Cortex of kidney (tissue), 1 donor: ENCODE measurements at places on chromosomes 3 and 15.

DNA sequence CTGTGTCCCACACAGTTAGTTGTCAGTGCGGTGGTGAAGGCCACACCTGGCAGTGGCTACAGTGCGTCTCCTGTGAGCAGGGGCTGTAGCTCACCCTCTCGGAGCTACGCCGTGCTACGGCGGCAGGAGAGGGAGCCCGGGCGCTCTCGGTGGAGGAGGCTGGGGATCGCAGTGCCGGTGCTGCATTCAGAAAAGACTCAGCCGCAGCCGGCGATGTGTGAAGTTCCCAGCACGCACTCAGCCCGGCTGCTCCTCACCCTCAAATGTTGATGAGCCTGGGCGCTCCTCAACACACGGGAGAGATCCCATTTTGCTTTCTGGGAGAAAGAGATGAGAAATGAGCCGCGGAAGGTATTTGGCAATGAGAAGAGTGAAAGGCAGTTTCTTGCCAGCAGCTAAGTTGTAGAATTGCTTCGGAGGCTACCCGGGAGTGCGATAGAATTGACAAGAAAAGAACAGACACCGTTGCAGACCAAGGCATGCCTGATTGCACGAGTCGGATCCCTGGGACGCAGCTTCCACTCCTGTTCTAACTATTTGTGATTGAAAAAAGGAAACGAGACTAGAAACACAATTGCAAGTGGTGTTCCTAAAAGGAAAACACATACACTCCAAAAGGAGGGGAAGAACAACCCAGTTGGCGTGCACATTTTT, at the start of gene UNC13C:
TSS of gene UNC13C (plus strand) at position 189 of the 654 bp plus-strand sequence. CDS start 34,463 bp downstream, outside the sequence.
- no peak for DNase-seq

- DNase-seq: no peak
Observed at GRCh38 chr3:196181127-196181546, 30.1 kb downstream of the ZDHHC19 start.

GRCh38 chr15:33735637-33736247, 232.6 kb upstream of the CHRM5 start:
- no peak for DNase-seq

GRCh38 chr3:43638594-43639447, 17.0 kb upstream of the ANO10 start:
- no peak for DNase-seq

GRCh38 chr3:49161808-49162530, 4.2 kb downstream of the CCDC71 start:
- no peak for DNase-seq

GRCh38 chr3:107394502-107394901, 17.3 kb downstream of the CCDC54 start:
- DNase-seq: no peak

DNA sequence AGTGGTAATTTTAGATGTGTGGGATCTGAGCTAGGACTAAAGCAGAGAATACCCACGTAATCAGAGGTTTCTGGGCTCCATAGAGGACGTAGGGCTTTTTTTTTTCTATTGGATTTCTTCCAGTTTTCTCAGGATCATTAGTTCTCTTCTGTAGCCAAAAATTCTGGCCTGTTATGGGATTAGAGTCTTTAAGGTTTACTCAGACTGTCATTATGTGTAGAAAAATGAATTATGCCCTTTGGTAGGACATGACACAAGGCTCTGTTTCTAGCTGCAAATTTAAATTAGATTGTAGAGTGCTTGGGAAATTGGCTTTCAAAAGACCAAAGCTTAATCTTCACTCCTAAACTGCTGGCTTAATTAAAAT, 1.9 kb downstream of the SETD5 start:
- DNase-seq: no peak

GRCh38 chr3:96970211-96970610, 155.8 kb downstream of the EPHA6 start:
- DNase-seq: no peak

DNA sequence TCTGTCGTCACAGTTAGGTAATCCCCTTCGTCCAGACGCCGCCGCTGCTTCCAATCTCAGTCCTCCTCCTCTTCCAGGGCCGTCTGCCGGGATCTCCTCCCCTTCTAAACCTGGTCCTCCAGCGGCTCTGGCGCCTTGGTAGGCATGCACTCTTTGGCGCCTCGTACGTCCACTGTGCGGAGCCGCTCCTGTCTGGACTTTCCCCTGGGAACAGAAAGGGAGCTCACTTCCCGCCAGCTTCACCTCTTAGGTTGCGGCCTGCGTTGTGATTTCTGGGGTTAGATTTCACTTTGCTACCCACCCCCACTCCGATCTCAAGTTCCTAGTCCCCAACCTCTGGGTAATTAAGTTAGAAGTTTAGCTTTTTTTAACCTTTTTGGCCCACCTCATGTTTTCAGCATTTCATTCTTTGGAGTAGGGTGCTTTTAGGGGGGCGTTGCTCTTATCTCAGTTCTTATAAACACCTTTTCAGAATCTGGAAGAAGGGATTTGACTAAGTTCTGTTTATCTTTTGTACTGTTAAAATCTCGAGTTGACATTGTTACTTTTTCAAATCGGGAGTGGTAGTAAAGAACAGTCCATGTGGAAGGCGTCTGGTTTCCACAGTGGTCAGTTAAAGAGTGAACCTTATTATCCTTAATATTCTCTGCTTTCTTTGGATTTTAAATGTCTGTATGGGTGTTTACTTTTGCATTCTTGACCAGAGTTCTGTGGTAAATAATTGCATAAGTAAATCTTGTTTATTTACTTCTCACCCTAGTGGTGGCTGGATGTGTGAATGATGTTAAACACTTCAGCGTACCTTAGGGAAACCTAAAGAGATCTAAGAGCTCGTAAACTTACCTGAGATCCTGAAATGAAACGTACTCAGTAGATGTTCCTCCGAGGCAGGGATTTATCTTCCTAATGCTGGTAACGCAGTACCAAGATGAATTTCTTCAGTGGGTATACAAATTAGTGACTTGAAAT, 611 bp downstream of the CTDSPL2 start:
- no peak for DNase-seq

GRCh38 chr3:48692551-48692950, 6.8 kb upstream of the NCKIPSD start:
- DNase-seq: no peak

- no peak for DNase-seq
Observed at GRCh38 chr3:41847679-41848078, 114.2 kb downstream of the ULK4 start.

DNA sequence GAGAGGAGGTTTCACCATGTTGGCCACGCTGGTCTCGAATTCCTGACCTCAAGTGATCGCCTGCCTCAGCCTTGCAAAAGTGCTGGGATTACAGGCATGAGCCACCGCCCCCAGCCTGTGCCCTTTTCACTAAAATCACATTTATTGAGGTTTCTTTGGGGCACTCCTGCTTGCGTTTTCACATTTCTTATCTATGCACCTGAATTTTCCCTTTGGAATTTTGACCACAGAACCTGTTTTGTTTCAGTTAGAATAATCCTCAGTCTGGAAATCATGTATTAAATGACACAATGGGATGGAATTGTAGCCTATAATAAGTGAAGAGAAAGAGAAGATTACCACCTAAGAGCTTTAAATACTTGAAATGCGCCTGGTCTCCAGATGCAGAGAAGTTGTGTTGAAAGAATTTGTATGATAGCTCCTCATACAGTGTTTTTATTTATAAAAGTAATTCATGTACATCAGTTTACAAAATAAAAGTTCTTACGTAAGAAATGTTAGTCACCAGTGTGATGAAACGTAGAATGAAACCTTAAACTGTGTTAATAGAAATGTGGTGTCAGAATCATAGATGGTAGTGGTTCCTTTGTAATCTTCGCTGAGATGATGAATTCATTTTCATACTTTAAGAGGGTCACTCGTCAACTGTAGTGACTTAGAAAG, 107.0 kb downstream of the TCF12 start:
- no peak for DNase-seq

- no peak for DNase-seq
Observed at GRCh38 chr15:34065261-34065660, 26.3 kb upstream of the AVEN start.

DNA sequence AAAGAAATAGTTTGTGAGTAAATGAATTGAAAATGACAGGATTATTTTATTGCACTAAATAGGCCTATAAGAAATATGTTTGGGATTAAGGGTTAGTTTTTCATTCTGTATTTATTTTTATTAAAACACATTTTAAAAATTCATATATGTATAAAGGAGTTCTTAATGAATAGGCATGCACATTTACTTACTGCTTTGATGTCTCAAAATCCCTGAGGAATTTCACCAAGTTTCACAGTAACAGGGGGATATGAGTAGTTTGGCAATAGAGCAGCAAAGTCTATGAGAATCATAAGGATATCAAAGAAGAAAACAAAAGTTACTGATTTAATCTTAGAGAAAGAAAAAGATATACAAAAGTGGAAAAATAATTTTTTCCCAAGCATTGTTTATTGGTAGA, 411.7 kb downstream of the NAALADL2 start:
- DNase-seq: no peak

DNA sequence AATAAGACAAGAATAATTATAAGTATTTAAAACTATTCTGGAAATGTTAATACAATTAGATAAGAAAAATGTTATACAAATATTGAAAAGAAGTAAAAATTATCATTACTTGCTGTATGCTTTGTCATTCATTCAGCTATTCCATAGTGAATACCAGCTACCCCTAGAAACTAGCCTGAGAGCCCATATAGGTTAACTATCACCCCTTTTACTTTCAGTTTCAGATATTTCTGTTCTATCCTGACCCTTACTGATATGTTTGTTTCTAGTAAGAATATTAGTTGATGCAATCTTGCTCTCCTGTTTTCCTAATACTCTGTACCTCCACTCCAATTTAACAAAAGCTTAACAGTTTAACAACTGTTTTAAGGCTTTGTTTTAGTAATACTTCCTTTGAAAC, 31.6 kb downstream of the FAM227B start:
- no peak for DNase-seq

DNA sequence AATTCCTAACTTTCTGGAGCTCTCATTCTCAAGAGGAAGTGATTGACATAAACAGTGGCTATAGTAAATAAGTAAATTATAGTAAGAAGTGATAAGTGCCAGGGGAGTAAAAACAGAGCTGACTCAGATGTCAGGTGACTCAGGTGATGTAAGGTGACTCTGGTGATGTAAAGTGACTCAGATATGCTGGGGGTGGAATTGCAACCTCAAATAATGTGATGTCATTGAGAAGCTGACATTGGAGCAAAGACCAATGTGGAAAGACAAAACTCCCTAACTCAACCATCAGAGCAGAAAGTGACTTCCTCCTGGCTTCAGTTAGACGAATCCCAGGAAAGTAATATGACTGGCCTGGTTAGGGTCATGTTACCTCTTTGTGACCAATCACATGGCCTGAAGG, 144.2 kb upstream of the SNTN start:
- no peak for DNase-seq

- no peak for DNase-seq
Observed at GRCh38 chr15:60727260-60727659, 248.3 kb upstream of the ICE2 start.

- DNase-seq: no peak
Observed at GRCh38 chr3:182782149-182782548, 11.2 kb upstream of the ATP11B start.
